Activated T-cell treated with anti-CD3 and anti-CD28 coated beads, Interleukin-2, amount 50 U/mL, for 24 hours (primary cell): ENCODE measurements at places on chromosomes 3 and 15.

- DNase-seq = no peak
Observed at GRCh38 chr3:106381939-106382335, 513.1 kb upstream of the CBLB start.

GRCh38 chr3:167972502-167972901 lies 123.2 kb downstream of the GOLIM4 start:
- no peak for DNase-seq

DNA sequence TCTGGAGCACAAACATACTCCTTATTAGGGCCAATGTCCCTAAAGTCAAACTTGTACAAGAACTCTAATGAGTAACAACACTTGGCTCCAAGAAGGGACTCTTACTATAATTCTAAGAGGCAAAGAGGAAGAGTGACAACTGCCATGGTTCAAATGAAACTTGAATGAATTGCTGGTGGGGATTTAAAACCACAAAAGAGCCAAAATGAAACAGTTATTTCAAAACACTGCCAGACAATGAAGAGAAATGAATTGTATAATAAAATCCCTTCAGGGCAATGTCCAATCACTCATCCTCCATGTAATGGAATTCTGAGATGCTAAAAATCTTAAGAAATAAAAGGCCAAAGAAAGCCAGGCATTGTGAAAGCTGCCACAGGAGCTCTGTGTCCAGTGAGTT lies 14.2 kb downstream of the THRB start:
- no peak for DNase-seq

DNA sequence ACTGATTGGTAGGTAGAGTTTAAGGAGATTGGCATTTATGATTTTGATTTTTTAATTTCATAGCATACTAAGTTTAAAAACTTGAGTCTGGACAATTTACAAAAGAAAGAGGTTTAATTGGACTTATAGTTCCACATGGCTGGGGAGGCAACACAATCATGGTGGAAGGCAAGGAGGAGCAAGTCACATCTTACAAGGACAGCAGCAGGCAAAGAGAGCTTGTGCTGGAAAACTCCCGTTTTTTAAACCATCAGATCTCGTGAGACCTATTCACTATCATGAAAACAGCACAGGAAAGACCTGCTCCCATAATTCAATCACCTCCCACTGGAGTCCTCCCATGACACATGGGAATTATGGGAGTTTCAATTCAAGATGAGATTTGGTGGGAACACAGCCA lies 630.9 kb upstream of the NR2F2 start:
- no peak for DNase-seq

DNA sequence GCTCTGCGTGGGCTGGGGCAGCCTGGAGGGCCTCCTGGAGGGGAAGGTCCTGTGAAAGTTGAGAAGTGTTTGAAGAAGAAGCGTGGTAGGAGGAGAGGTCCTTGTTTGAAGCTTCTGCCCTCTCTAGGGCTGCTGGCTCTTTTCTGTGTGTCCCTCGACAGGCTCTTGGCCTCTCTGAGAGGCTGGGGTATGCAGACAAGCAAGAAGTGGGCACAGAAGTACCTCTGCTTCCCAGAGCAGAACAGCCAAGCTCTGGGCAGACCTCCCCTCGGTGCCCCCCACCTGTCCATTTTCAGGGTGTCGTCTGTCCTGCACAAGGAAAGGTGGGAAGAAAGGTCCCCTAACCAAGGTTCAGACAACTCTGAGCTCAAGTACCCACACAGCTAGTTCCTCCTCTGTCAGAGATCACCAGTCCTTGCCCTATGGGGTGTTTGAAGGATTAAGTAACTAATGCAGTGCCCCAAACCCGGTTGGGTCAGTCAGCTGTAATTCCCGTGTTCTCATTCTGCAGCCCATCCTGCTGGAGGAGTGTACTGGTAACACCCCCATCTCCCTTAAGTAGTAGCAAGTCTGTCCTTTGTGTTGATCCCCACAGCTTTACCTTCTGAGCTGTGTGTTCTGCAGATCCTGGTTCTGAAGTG lies 6.3 kb downstream of the CSK start:
- no peak for DNase-seq

GRCh38 chr3:41198950-41199865 lies at the start of gene CTNNB1:
CTNNB1 (plus strand) TSS chr3:41199505; CDS start chr3:41224069, 24,564 bp downstream.
- peak; percentile 96 for DNase-seq

DNA sequence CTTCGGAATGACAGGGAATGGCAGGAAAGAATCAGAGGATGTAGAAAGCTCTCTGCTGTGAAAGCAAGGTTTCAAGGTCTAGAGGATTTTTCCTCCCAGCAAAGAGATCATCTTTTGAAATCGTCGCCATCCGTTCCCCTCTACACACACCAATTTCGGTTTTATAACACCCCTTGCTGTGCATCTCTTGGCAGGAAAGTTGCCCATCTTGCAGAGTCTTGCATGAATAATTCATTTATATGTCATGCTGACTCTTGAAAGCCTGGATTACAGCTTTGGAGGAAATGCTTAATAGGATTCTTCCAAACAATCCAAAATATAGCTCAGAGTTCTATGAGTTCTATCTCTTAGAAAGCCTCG lies 262.7 kb downstream of the CHL1 start:
- no peak for DNase-seq

DNA sequence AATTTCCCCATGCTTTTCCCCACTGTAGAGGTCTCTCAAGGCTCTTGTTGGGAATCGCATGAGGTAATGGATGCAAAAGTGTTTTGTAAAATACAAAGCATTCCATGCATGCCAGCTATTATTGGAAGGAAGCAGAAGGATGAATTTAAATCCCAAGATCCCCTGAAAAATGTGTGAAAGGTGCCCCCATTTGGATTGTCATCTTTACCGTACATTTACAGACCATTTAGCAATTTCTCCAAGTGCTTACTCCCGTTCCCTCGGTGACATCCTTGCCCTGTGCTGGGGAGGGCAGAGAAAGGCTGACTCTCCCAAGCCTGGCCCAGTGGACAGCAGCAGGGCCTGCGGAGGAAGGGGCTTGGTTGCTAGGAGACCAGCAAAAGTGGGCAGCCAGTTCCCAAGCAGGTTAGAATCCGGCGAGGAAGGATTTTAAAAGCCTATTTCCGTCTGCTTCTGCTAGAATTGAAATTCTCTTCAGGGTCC lies 31.1 kb upstream of the NEO1 start:
- DNase-seq = no peak

DNA sequence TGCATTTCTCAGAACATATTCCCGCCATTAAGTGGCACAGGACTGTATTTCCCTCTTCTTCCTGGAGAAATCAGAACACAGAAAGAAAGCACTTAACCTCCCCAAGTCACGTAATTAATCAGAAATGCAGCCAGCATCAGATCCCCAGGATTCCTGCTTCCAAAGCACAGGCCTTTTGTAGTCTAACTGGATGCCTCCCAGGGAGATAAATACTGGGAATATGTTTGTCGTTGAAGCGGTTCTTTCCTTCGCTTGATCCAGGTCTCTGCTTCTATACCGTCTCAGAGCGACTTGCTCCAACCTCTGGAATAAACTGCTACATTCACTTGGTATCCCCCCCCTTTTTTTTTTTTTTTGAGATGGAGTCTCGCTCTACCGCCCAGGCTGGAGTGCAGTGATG lies 198.6 kb downstream of the KBTBD8 start:
- DNase-seq = no peak

- no peak for DNase-seq
Observed at GRCh38 chr15:80447077-80447476, 42.9 kb downstream of the ARNT2 start.

DNA sequence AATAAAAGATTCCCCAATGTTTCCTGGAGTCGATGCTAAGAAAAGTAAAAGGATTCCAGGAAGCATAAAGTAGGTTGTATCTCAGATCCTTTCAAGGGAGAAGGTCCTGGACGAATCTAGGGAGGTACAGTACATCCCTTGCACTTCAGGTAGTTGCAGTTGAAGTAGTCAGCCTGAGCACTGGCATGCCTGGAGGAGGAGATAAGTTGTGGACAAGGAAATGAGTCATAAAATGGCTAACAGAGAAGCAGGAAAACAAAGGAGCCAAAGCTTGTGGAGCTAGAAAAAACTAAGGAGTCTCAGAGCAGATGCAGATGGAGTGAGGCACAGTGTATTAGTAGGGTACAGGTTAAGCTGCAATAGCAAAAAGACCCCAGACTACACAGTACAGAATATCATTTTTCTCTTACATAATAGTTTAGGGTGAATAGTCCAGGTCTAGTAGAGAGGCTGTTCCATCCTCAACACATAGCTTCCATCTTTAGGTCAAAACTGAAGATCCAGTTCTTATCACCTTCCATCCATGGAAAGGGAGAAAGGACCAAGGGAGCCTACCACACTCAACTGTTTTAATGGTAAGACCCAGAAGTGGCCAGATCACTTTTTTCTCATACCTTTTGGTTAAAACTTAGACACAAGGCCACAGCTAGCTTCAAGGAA lies 41.3 kb downstream of the COL6A5 start:
- DNase-seq = no peak

- no peak for DNase-seq
Observed at GRCh38 chr3:19711160-19711782, 222.7 kb downstream of the EFHB start.

GRCh38 chr3:197035577-197035976 lies 6.0 kb upstream of the MELTF start:
- no peak for DNase-seq

- no peak for DNase-seq
Observed at GRCh38 chr3:75049533-75049932, 435.1 kb upstream of the CNTN3 start.

DNA sequence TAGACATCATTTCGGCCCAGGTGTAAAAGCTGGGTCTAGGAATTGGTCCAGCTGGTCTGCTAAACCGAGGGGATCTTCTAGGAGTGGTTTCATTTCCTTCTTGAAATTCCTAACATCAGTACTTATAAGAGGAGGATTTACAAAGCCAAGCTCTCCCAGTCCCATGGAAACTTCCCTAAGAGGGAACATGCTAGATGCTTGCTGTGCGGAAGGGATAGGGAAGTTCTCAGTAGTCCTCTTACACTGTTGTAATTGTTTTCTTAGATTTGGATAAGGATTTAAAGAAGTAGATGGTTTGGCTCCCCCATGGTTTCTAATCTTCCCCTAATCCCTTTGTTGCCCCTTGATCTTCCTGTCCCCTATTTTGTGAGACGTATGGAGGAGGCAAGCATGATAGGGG lies 89.7 kb upstream of the XCR1 start:
- DNase-seq = no peak

GRCh38 chr15:63292771-63293170 lies 15.4 kb downstream of the APH1B start:
- no peak for DNase-seq

GRCh38 chr3:184380627-184381260 lies 890 bp downstream of the CHRD start:
- DNase-seq = peak; percentile 53

DNA sequence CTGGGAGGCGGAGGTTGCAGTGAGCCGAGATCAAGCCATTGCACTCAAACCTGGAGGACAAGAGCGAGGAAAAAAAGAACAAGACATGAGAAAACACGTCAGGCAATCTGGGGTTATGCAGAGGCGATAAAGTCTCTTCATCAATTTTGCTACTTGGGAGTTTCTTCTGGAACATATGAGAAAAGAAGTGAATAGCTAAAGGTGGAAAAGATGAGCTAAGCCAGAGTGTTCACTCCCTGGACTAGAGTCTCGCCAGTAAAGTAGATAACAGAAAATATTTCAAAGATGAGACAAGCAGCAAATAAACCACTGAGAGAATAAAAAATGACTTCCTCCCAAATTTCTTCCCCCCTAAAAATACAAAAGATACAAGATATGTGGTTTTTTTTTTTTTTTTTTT lies 188.4 kb upstream of the HES1 start:
- DNase-seq = no peak

GRCh38 chr3:4746241-4746958 lies 232.8 kb upstream of the BHLHE40 start:
- DNase-seq = no peak

DNA sequence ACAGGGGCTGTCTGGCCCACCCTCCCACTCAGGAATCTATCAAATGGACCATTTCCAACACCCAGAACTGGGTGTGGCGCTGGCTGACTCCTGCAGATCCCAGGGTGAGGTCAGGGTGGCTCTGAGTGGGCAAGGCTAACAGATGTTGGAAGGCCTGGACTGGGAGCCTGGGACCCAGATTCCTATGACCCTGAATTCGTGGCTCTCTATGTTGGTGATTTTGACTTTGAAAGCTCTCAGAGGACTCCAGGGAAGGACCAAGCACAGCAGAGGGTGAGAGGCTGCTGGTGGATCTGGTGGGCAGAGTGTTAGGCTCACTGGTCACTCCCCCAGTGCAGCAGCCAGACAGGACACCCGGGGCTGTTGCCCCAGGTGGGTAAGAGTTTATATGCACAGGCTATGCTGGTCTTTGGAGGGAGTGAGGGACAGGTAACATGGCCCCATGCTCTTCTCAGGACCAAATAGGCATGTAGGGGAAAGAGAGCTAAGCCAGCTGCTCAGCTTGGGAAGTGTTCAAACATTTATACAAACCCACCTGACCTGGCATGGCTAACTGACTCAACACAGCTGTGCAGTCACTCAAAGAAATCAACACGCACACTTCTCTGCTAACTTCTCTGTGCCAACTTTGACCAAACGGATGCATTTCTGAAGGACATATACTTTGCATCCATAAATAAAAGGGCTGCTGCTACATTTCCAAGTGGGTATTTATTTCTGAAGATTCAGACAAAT lies 62.6 kb upstream of the RAB6B start:
- no peak for DNase-seq

GRCh38 chr3:172029425-172030098 lies 9.8 kb upstream of the FNDC3B start:
- DNase-seq = no peak

GRCh38 chr3:4722103-4722502 lies 229.0 kb downstream of the ITPR1 start:
- DNase-seq = peak; percentile 43

- no peak for DNase-seq
Observed at GRCh38 chr3:94130690-94131089, 67.8 kb downstream of the NSUN3 start.

GRCh38 chr3:126714921-126715320 lies 10.9 kb downstream of the CHCHD6 start:
- no peak for DNase-seq

- no peak for DNase-seq
Observed at GRCh38 chr15:60411774-60412425, 14.1 kb upstream of the ANXA2 start.

GRCh38 chr3:128748557-128748956 lies 22.6 kb downstream of the RAB7A start:
- no peak for DNase-seq

DNA sequence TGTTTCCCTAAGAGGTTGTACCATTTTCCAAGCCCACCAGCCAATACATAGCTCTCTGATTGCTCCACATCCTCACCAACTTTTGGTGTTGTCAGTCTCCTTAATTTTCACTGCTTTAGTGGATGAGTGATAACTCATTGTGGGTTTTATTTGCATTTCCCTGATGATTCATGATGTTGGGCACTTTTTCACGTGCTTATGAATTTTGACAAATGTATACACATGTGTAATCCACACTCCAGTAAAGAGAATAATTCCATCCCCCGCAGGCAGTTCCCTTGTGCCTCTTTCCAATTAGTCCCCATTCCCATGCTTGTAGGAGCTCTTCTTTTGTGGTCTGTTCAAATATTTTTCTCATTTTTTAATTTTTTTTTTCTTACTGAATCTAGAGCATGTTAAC lies 52.4 kb downstream of the ANP32A start:
- no peak for DNase-seq

GRCh38 chr3:144128108-144128892 lies 156.7 kb downstream of the DIPK2A start:
- no peak for DNase-seq
